Activated CD4-positive, alpha-beta memory T cell treated with anti-CD3 and anti-CD28 coated beads, Interleukin-2, amount 10 ng/mL, durations not matched to agents 7 days and 5 days (primary cell): ENCODE measurements at places on chromosomes 5 and 9. TPM values are rescaled to one million over a fixed set of nuclear protein-coding genes. Genes with fewer than 3 reads are reported as not detected.

DNA sequence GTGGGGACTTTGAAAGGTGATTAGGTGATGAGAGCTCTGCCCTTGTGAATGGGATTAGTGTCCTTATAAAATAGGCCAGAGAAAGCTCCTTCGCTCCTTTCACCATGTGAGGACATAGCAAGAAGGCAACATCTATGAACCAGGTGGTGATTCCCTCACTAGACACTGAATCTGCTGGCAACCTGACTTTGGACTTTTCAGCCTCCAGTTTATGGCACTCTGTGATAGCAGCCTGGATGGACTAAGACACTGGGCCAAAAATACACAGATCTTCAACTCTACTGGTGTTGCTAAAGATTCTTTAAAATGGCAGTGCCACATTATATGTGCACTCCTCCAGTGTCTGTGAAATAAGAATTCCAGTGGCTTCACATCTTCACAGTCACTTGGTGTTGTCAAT is 41.2 kb upstream of the COL15A1 start:
- H3K36me3 ChIP-seq, result no peaks in the 10 kb centered on the region
- H3K27me3 ChIP-seq, result peaks cover 19% of the 10 kb centered on the region
- no peaks in the 10 kb centered on the region for H3K4me1 ChIP-seq
- no peak overlapping the region for H3K4me3 ChIP-seq
- no peak overlapping the region for H3K27ac ChIP-seq

GRCh38 chr9:122777935-122778627 is 10.7 kb upstream of the OR5C1 start:
- no peaks in the 10 kb centered on the region for H3K36me3 ChIP-seq
- no peak for DNase-seq

DNA sequence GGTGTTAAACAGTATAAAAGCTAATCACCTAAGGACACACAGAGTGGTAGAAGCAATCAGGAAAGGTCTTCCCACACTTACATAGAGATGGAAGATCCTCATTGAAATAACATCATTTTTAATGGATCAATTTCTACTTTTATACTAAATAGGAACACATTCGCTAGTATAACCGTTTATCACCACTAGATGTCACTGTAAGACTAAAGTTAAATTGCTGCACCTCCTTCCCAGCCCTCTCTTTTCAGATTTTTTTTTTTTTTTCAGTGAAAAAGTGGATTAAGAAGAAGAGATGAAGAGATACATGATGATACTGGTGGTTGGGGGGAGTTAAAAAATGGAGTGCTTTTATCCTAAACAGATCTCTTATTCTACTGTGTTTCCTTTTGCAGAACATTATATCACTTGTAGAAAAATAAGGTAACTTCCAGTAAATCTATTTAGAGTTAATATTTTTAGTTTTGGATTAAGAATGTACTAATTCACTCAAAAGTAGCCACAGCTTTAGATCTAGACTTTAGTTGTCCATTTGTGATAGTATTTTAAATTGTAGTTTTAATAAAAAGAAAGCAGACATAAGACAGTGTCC is 116.9 kb upstream of the ARRDC3 start:
- DNase-seq, result no peak
- peaks cover 2% of the 10 kb centered on the region for H3K27me3 ChIP-seq
- no peak overlapping the region for H3K4me3 ChIP-seq
- H3K36me3 ChIP-seq, result no peaks in the 10 kb centered on the region

GRCh38 chr5:140292212-140293036 is 10.5 kb downstream of the PFDN1 start:
- no peaks in the 10 kb centered on the region for H3K27me3 ChIP-seq
- H3K4me1 ChIP-seq, result peaks cover 37% of the 10 kb centered on the region
- DNase-seq, result no peak
- H3K36me3 ChIP-seq, result peaks cover 39% of the 10 kb centered on the region

GRCh38 chr5:1332461-1333001 is 12.4 kb downstream of the CLPTM1L start:
- H3K36me3 ChIP-seq, result peaks cover 52% of the 10 kb centered on the region
- H3K27me3 ChIP-seq, result no peaks in the 10 kb centered on the region
- H3K4me1 ChIP-seq, result peaks cover 10% of the 10 kb centered on the region
- H3K27ac ChIP-seq, result no peak overlapping the region
- no peak overlapping the region for H3K4me3 ChIP-seq

The NIPAL4 gene
- total RNA-seq, result 0.10 TPM

The GHR gene
- not detected for total RNA-seq

The BTNL8 gene
- not detected for total RNA-seq
